ENCODE measurements at places on chromosomes 2 and 18.

- DNase-seq: no peak
These were observed 70.6 kb downstream of the GORASP2 start for GRCh38 chr2:170999654-171000053.

DNA sequence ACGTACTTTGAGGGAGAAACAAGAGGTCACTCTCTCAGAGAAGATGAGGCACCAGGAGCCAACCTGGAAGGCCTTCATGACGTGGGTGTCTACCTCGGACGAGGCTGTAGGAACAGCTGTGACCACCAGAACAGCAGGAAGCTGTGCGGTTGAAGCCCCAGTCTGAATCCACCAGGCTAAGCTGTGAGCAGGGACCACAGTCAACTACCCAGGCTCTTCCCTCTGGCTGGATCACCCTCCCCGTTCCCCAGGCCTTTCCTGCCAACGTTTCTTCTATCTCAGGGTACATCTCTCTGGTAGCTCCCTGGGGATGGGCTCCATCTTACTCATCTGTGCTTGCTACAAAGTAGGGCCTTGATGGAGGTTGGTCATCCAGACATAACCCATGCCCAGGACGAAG is 36.8 kb upstream of the CYP27C1 start:
- DNase-seq: no peak

GRCh38 chr2:45919711-45920111 is 268.2 kb downstream of the PRKCE start:
- no peak for DNase-seq

DNA sequence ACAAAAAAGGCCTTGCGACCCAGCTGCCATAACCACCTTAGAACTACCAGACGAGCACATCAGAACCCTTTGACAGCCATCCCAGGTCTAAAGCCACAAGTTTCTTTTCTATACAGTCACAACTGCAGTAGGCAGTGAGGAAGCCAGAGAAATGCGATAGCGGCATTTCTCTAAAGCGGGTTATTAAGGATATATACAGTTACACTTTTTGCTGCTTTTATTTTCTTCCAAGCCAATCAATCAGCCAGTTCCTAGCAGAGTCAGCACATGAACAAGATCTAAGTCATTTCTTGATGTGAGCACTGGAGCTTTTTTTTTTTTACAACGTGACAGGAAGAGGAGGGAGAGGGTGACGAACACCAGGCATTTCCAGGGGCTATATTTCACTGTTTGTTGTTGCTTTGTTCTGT is 48.8 kb downstream of the FEZ2 start:
- no peak for DNase-seq

- no peak for DNase-seq
These were observed 17.1 kb upstream of the FABP1 start for GRCh38 chr2:88144914-88145497.

GRCh38 chr2:231923010-231923344 is 3.2 kb downstream of the NPPC start:
- no peak for DNase-seq

- no peak for DNase-seq
These were observed 41.7 kb downstream of the INPP5D start for GRCh38 chr2:233101816-233102215.

GRCh38 chr2:152791979-152792378 is 73.6 kb downstream of the ARL6IP6 start:
- DNase-seq: no peak

DNA sequence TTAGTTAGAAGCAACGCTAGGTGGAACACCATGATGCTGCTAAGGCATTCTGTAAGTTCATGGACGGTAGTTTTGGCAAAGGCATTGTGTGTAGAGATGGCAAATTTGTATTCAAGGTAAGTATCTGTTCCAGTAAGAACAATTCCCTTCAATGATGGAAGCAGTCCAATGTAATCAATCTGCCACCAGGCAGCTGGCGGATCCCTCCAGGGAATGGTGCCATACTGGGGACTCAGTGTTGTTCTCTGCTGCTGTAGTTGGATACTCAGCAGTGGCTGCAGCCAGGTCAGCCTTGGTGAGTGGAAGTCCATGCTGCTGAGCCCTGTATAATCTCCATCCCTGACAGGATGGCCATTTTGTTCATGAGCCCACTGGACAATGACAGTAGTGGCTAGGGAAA is 62.8 kb downstream of the ARL6IP6 start:
- no peak for DNase-seq

DNA sequence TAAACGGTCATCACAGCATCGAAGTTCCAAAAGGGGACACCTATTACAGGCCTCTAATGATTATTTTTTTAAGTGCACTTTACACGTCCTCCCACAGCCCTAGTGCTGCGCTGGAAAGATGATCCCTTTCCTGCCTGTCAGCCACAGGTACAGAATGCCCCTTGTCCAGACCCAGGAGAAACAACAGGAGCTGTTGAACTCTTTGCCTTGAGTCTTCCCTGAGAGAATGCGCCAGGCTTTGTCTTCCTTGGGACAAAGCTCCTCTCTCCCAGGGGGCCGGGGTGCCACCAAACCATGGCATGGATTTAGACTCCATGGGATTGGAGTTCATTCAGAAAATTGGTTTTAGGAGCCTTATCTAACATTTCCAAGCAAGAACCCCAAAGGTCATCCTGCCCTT is 319.0 kb upstream of the SOX11 start:
- DNase-seq: no peak

DNA sequence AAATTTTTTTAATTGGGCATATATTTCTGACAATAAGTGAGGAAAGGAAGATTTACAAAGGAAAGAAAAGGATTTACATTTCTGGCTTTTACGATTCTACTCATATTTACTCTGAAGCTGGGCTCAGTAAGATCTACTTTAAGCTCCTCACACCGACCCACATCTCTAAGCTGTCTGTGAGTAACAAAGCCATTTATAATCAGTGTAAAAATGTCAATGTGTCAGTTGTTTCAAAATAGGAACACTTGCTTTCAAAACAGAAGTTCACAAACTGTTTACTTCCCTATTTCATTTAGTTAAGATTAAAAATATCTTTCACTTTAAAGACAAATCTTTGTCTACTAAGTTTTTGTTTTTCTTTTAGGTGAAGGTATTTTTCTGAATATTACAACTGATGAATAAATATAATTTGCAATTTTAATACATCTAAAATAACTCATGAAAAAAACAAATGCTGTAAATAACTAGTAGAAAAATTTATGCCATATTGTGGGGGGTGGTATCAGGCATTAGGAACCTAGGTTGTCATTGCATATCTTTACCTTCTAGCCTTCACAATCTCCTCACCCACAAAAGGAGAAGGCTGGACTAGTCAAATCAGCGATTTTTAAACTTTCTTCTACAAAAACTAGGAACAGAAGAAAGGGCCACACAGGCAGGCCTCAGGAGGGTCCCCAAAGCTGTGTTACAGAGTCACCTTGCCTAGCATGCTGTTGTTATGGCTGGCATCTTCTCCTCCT is 64.5 kb downstream of the TMEM131 start:
- no peak for DNase-seq

DNA sequence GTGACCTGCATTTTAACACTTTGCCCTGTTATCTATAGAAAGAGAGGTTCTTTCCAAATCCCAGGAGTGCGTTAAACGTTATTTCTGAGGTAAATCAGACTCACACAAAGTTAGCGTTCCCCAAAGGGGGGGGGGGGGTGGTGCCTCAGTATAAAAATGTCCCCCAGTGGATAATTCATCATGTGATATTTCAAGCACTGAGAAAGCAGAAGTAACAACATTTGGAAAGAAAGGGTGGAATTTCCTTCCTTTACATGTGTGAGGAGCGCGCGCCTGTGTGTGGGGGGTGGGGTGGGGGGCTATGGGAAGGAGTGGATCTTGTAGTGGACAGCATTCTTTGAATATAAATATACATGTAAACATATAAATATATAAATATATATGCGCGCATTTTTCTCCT is 630.9 kb downstream of the NYAP2 start:
- DNase-seq: no peak

DNA sequence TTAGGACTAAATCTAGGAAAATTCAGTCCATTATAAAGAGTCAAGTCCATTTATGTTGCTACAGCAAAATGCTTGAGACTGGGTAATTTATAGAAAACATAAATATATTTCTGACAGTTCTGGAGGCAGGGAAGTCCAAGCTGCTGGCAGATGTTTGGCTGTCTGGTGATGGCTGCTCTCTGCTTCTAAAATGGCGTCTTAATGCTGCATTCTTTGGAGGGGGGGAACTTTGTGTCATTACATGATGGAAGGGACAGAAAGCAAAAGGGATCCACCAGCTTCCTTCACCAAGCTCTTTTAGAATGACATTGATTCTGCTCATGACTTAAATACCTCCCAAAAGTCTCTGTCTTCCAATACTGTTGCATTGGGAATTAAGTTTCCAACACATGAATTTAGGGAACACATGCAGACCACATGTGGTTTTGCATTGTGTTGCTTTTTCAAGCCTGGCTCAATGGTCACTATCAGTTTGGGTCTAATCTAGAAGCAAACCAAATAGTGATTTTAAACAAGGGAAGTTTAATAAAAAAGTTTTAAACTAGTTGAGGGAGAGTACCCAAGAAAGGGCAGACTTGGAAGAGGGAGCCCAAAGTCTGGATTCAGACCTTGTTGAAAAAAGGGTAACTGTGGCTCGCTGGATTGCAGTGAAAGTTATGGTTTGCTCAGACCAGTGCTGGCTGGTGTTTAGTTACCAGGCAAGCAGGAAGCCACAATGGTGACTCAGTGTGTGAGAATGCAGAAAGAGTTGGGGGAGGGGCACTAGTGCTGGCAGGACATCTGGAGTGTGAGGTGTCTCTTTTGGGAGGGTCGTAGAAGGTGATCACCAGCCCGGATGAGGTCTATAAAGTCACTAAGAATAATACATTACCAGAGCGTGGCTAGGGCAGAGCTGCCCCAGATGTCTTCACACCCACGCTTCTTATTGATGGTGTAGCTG is 30.8 kb downstream of the C18orf54 start:
- peak; percentile 61 for DNase-seq

DNA sequence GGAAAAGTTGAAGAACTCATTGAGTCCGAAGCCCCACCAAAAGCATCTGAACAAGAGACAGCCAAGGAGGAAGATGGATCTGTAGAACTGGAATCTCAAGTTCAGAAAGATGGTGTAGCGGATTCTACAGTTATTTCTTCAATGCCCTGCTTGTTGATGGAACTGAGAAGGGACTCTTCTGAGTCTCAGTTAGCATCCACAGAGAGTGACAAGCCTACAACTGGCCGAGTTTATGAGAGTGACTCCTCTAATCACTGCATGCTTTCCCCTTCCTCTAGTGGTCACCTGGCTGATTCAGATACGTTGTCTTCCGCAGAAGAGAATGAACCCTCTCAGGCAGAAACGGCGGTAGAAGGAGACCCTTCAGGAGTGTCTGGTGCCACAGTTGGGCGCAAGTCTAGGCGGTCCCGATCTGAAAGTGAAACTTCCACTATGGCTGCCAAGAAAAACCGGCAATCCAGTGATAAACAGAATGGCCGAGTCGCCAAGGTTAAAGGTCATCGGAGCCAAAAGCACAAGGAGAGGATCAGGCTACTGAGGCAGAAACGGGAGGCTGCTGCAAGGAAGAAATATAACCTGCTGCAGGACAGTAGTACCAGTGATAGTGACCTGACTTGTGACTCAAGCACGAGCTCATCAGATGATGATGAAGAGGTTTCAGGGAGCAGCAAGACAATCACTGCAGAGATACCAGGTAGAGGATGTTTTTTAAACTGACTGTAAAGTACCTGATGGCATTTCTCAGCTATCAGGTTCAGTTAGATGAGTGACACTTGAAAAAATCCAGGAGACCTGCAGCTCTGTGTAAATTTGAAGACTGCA is 111.9 kb downstream of the HAUS1 start:
- no peak for DNase-seq

DNA sequence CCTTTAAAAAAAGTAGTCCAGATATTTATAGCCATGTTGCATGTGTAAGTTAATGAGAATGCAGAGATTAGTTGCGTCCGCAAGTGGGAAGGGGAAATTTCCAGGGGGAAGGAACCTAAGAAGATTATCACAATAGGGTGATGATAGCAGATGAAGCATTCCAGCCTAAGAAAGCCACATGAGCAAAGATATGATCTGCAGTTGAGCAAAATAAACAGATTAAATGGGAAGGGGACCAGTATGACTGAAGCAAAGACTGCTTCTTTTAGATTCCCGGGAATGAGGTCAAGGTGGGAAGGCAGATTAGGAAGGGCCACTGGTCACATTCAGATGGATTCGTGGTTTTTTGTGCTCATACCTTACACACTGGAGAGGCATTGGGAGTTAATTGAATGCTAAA is 154.6 kb upstream of the CDH2 start:
- no peak for DNase-seq

DNA sequence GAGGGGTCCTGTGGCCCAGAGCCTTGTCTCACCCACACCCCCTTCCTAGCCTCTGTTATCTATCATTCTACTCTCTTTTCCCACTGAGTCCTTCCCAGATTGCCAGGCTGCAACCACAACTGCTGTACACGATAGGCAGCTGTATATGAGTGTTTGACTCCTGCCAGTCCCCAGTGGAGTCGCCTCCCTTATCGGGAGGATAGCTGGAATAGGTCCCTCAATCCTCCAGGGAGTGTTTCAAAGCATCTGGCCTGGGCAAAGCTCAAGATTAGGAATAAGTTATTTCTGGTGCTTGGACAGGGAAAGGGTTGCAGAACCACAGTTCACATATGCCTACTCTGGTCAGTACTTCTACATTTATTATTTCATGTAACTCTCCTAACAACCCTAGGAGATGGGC is 4.8 kb downstream of the MSGN1 start:
- no peak for DNase-seq

GRCh38 chr2:10493075-10493633 is 45.0 kb upstream of the ODC1 start:
- no peak for DNase-seq

DNA sequence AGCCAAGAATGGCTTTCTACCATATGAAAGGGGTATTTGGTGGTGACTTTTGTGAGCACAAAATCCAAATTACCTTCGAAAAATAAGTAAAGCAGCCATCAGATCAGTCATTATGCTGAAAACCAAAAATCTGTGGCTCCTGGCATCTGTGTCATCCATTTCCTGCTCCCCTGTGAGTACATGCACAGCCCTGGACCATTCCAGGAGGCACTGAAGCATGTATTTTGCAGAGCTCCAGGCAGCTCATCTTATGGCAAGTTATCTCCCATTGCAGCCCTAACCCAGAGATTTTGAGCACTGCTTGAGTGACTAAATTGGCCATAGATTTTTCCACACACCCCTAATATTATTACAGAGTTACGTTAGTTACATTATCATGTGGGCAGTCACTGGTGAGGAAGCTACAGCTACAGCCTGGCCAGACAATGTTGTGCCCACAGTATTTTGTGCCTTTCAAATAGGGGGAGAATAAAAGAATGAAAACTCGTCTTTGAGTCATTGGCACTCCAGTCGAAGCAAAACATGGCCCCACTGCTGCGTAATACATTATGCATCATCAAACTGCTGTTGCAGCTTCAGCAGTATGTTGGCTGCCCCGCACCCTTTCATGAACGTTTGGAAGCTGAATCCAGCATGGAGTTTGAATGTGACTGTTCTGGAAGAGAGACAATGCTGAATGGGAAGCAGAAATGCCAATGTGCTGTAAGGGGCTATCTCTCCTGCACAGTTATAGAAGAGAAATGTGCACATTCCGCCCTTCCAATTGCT is 702.2 kb downstream of the RNF144A start:
- DNase-seq: no peak

- DNase-seq: no peak
These were observed 55.1 kb downstream of the SP100 start for GRCh38 chr2:230471074-230471473.

- DNase-seq: no peak
These were observed 1.7 kb downstream of the RTN4 start for GRCh38 chr2:55048508-55049042.

GRCh38 chr2:39913648-39914461 is 134.8 kb upstream of the THUMPD2 start:
- peak; percentile 63 for DNase-seq

GRCh38 chr2:7405861-7406715 is 488.9 kb downstream of the RNF144A start:
- DNase-seq: no peak

- DNase-seq: no peak
These were observed 67.6 kb downstream of the DHRS9 start for GRCh38 chr2:169136885-169137534.

All from AG04450 (cell line).